ENCODE measurements at places on chromosomes 7 and 10.

DNA sequence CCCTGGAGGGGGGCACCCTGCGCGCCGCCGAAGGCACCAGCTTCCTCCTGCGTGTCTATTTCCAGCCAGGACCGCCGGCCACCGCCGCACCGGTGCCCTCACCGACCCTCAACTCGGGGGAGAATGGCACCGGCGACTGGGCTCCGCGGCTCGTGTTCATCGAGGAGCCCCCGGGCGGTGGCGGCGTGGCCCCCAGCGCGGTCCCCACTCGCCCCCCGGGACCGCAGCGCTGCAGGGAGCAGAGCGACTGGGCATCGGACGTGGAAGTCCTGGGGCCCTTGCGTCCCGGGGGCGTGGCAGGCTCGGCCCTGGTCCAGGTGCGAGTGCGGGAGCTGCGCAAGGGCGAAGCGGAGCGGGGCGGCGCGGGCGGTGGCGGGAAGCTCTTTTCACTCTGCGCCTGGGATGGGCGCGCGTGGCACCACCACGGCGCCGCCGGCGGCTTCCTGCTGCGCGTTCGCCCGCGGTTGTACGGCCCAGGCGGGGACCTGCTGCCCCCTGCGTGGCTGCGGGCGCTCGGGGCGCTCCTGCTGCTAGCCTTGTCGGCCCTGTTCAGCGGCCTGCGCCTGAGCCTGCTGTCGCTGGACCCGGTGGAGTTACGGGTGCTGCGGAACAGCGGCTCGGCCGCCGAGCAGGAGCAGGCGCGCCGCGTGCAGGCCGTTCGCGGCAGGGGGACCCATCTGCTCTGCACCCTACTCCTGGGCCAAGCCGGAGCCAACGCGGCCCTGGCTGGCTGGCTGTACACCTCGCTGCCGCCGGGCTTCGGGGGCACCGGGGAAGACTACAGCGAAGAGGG is 594 bp downstream of the CNNM1 start:
- no peak for DNase-seq

- no peak for DNase-seq
Observed at GRCh38 chr10:30491204-30491915, 57.4 kb downstream of the MAP3K8 start.

DNA sequence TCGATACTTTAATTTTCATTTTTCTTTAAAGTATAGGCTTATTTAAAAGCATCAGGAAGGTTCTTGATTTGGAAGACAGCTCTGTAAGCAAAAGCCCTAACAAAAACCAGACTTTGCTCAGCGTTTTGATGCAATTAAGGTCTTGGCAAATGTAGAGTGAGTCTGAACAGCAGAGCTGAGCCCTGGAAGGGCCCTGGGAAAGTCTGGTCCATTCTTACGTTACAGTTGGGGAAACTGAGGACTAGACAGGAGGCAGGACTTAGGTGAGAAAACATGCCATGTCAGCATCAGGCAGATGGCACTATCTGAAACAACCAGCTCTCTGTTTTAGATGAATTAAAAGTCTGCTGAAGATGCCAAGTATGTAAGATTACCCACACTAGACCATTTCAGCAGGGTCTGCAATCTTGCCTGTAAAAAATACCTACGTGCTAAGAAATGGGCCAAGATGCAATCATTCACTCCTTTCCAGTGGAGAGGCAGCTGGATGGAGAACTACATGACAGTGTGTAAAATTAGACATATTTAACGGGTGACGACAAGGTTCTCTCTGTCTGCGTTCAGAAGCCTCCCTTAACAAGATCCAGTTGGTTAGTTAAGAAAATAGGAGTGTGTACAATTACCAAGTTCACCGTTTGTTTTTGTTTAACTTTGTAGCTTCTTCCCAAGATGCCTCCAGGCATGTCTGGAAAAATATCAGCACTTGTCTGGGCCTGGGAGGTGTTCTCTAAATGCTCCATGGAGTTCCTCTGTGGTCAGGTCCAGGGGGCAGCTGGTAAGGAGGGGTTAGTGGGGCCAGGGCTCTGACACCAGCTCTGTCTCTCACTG is 502.3 kb upstream of the ZMIZ1 start:
- no peak for DNase-seq

- no peak for DNase-seq
Observed at GRCh38 chr7:16846601-16847165, 35.1 kb downstream of the AGR3 start.

GRCh38 chr7:93910076-93910994 is 4.0 kb downstream of the GNGT1 start:
- DNase-seq = no peak

DNA sequence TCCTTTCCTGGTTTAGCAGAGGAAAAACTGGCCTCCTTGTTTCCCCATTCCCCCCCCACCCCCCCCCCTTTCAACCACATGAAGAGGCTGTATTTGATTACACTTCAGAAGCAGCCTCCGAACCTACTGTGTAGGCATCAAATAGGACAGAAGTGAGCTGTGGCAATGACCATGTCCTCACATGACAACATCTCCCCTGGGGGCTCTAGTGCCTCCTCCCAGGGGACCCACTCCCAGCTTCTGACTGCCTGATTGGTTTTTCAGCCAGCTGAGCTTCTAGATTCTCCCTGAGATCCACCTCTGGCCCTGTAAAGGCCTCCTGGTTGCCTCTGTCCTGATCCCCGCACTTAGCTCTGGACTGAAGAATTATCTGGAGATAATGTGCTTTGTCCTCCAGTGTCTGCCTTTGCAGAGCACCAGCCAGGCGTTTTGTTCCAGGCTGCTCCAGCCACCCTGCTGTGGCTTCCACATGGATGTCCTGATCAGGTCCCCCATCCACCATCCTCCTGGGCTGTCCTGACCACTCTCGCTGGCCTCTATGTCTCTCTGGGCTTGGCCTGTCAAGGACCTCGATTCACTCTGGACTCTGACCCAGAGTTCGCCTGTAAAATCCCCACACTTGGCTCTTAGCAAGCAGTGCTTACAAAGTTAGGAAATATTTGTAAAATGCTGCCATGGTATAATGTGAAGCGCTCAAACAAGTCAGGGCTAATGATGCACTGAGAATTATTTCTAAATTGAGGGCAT is 42.4 kb upstream of the TOMM7 start:
- no peak for DNase-seq

GRCh38 chr7:94382132-94382531 is 12.6 kb upstream of the COL1A2 start:
- no peak for DNase-seq

GRCh38 chr7:26054386-26054785 is 97.6 kb upstream of the NFE2L3 start:
- no peak for DNase-seq

DNA sequence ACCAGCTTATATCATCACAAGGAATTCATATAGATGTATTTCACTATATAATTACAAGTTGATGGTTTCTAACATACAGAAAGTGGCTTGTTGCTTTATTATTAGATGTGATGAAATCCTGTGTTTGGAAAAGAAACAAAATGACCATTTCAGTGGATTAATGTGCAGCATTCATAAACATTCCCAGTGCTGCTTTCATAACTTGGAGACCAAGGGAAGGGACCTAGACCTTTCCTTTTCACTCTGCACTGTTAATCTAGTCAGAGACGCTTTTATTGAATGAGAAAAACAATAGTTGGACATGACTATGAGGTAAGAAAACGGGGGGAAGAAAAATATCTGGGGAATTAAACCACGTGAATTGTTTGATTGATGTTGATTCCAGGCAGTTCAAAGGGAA is 160.0 kb downstream of the HDAC9 start:
- no peak for DNase-seq

GRCh38 chr7:25562673-25563182 is 334.4 kb upstream of the NPVF start:
- no peak for DNase-seq

DNA sequence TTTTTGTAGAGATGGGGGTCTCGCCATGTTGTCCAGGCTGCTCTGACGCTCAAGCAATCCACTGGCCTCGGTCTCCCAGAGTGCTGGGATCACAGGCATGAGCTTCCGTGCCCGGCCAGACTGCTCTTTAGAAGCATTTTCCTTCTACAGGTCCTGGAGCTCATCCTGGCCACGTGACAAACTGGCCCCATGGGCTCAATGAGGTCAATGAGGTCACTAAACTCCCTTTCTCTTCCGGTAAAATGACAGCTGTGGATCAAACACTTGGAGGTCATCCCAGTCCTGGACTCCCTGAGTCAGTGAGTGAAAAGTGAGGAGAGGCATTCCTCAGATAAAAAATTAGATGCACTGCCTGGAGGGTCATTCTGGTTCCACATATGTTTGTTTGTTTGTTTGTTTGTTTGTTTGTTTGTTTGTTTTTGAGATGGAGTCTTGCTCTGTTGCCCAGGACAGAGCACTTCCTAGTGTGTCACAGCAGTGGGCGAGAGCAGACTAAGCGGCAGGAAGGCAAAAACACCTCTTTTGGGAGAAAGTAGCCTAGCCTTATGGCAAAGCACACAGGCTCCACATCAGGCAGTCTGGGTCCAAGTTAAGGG is 134.9 kb downstream of the TNS3 start:
- no peak for DNase-seq

DNA sequence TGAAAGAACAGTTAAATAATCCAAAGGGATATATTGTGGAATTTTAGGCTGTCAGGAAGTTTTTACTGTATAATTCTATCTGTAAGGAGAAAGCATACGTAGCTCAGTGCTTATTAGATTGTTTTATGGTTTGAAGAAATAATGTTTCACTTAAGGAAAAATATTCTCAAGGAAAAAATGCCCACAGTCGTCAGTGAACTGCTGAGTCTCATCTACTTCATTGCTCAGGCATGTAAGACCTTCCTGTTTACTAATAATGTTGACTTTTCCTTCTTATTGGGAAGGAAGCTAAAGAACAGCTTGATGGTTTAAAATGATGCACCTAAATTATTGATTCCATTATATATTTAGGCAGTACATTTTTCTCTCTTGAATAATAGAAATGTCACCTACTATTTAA is 304.2 kb downstream of the SDK1 start:
- no peak for DNase-seq

GRCh38 chr7:17523813-17524739 is 225.6 kb downstream of the AHR start:
- DNase-seq = no peak
